ENCODE measurements at places on chromosomes 5 and 9. TPM values are rescaled to one million over a fixed set of nuclear protein-coding genes. Genes with fewer than 3 reads are reported as not detected.

The NUDCD2 gene
- total RNA-seq = 29.4 TPM

The BSPRY gene
- 0.23 TPM for total RNA-seq

The TLX3 gene
- total RNA-seq = not detected

- no peaks in the 10 kb centered on the region for H3K27me3 ChIP-seq
- H3K4me3 ChIP-seq = no peak overlapping the region
- H3K27ac ChIP-seq = peak overlapping the region; percentile 44
- peak; percentile 59 for DNase-seq
- H3K4me1 ChIP-seq = no peaks in the 10 kb centered on the region
These were observed 27.5 kb downstream of the SREK1 start for GRCh38 chr5:66171349-66172344.

- H3K27ac ChIP-seq = no peak overlapping the region
- H3K36me3 ChIP-seq = no peaks in the 10 kb centered on the region
- DNase-seq = no peak
- no peaks in the 10 kb centered on the region for H3K4me1 ChIP-seq
- no peak overlapping the region for H3K4me3 ChIP-seq
These were observed 171.2 kb downstream of the HSPA4 start for GRCh38 chr5:133222979-133223378.

DNA sequence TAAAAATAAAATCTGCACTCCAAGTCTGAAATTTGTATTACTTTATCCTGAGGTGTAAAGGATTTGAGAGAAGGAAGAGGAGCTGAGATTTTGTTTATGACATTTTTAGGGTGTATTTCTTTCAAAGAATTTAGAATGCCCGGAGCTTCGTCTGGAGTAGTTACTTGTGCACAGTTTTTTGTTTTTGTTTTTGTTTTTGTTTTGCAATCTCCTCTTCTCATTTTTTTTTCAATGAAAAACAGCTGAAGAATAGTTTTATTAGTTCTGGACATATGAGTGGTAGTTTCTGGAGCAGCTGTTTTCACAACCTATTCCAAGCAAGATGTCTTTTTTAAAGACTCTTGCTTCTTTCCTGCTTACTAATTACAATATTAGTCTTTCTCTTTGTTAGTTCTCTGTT, 408.2 kb upstream of the PTGER4 start:
- no peaks in the 10 kb centered on the region for H3K36me3 ChIP-seq
- no peak for DNase-seq
- H3K27me3 ChIP-seq = no peaks in the 10 kb centered on the region
- no peak overlapping the region for H3K4me3 ChIP-seq
- no peak overlapping the region for H3K27ac ChIP-seq

DNA sequence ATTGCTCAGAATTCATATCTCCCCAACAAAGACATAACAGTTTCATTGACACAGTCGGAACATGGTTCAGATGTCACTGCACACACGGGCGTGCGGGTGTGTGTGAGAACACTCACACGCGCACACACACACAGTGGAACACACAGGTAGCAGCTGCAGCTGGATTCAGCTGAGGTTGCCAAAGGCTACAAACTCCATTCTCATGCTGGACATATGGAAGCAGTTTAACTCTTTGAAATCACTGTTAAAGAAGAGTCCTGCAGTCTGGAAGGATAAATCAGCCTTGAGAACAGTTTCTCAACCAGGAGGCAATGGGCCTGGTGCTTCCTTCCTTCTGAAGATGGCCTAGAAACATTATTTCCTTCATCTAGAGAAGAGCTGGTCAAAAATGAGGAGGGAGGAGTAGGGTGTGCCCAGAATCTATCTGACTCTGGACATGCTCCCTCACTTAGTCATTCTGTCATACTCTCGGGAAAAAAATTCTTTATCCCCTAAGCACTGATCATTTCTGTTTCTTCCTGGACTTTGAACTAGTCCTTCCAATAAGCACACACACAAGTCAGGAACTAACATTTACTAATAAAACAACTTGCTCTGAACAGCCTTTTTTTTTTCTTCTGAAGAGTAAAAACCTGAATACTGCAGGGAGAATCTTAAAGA, 160.6 kb downstream of the ZDHHC21 start:
- no peaks in the 10 kb centered on the region for H3K36me3 ChIP-seq
- no peaks in the 10 kb centered on the region for H3K27me3 ChIP-seq
- DNase-seq = no peak

GRCh38 chr5:29697785-29698414, 1495.6 kb upstream of the CDH6 start:
- no peak overlapping the region for H3K4me3 ChIP-seq
- no peaks in the 10 kb centered on the region for H3K4me1 ChIP-seq
- no peak for DNase-seq
- H3K27ac ChIP-seq = no peak overlapping the region
- no peaks in the 10 kb centered on the region for H3K27me3 ChIP-seq

DNA sequence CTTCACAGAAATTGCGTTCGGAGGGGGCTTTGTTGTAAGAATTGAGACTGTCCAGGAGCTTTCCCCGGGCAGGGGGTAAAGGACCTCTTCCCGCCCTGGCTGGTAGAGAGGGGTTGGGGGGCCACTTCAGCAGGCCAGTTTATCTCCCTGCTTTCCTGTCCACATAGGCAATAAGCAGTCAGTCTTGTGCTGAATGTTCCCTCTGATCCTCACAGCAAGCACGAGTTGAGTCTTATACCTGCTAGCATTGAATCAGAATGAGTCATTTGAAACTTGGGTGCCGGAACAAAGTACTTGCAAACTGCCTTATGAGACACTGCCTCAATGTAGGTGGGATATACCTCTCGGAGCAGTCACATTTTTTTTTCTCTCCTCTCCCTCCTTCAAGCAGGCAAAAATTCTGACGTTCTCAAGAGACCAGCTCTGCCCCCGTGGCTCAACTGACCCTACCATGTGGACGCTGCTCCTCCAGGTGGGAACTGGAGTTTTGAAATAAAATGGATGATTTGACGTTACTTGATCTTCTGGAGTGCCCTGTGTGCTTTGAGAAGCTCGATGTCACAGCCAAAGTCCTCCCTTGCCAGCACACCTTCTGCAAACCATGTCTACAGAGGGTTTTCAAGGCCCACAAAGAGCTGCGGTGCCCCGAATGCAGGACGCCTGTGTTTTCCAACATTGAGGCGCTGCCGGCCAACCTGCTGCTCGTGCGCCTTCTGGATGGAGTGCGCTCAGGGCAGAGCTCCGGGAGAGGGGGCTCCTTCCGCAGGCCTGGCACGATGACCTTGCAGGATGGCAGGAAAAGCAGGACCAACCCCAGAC, 1.3 kb downstream of the SH3RF2 start:
- no peak overlapping the region for H3K27ac ChIP-seq
- no peaks in the 10 kb centered on the region for H3K27me3 ChIP-seq
- no peak for DNase-seq
- no peak overlapping the region for H3K4me3 ChIP-seq
- H3K36me3 ChIP-seq = no peaks in the 10 kb centered on the region

GRCh38 chr5:62506659-62507460, 71.8 kb upstream of the LRRC70 start:
- H3K4me1 ChIP-seq = no peaks in the 10 kb centered on the region
- peaks cover 3% of the 10 kb centered on the region for H3K36me3 ChIP-seq
- H3K4me3 ChIP-seq = no peak overlapping the region
- no peaks in the 10 kb centered on the region for H3K27me3 ChIP-seq

- no peaks in the 10 kb centered on the region for H3K36me3 ChIP-seq
- peaks cover 3% of the 10 kb centered on the region for H3K4me1 ChIP-seq
- H3K27me3 ChIP-seq = peaks cover 25% of the 10 kb centered on the region
- H3K27ac ChIP-seq = no peak overlapping the region
- no peak overlapping the region for H3K4me3 ChIP-seq
These were observed 516 bp downstream of the MAST4 start for GRCh38 chr5:66596636-66597182.

DNA sequence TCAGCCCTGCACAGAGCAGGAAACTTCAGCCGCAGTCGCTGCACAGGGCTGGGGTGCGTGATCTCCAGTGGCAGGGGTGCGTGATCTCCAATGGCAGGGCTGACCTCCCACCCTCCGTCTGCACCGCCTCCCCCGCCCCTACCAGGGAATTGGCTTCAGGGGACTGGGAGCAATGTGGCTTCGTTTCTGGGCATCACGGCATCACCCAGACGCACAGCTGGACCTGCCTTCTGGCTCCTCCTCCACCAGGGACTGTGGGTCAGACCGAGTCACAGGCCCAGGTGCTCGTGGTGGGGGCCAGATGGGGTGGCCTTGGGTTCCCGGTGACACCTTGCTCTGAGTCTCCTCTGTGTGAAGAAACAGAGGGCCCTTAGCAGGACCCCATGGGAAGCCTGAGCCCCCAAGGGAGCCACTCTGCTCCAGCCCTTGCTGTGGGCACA, 51.1 kb downstream of the AHRR start:
- no peak for DNase-seq
- H3K36me3 ChIP-seq = no peaks in the 10 kb centered on the region
- peaks cover 73% of the 10 kb centered on the region for H3K27me3 ChIP-seq
- peaks cover 42% of the 10 kb centered on the region for H3K4me1 ChIP-seq
- no peak overlapping the region for H3K4me3 ChIP-seq

GRCh38 chr5:132437604-132438266, 52.8 kb downstream of the IRF1 start:
- peaks cover 81% of the 10 kb centered on the region for H3K4me1 ChIP-seq
- peak overlapping the region; percentile 58 for H3K27ac ChIP-seq
- no peaks in the 10 kb centered on the region for H3K36me3 ChIP-seq
- DNase-seq = peak; percentile 52
- H3K4me3 ChIP-seq = no peak overlapping the region

All from T-cell (primary cell).